ENCODE measurements at places on chromosomes 4 and X. TPM values are rescaled to one million over a fixed set of nuclear protein-coding genes. Genes with fewer than 3 reads are reported as not detected.

The SLC7A11 gene
- total RNA-seq: 23.9 TPM

The FABP2 gene
- total RNA-seq: not detected

The COL4A6 gene
- 0.33 TPM for total RNA-seq

The LAMP2 gene
- 219 TPM for total RNA-seq

The C1QTNF7 gene
- 0.35 TPM for total RNA-seq

The LNX1 gene
- 56.9 TPM for total RNA-seq

The WDR17 gene
- 79.5 TPM for total RNA-seq

The MSMO1 gene
- total RNA-seq: 77.6 TPM

The GAGE12E gene
- total RNA-seq: not detected

The EMCN gene
- 4.2 TPM for total RNA-seq

The DGKK gene
- 0.07 TPM for total RNA-seq

The FHIP1A gene
- 7.7 TPM for total RNA-seq

The TBX22 gene
- total RNA-seq: not detected

The NXF2 gene
- total RNA-seq: not detected

The NOX1 gene
- not detected for total RNA-seq

The EDA2R gene
- 1.5 TPM for total RNA-seq

The CORIN gene
- total RNA-seq: 0.77 TPM

The PITX2 gene
- not detected for total RNA-seq

The ERVMER34-1 gene
- total RNA-seq: 1.4 TPM

The KLF8 gene
- total RNA-seq: 11.4 TPM

The MTTP gene
- total RNA-seq: 1.4 TPM

The MAGEA11 gene
- not detected for total RNA-seq

The TLR10 gene
- 3.6 TPM for total RNA-seq

The GYG2 gene
- total RNA-seq: 6.9 TPM

The RNF175 gene
- total RNA-seq: 24.0 TPM

The PCGF3 gene
- 49.9 TPM for total RNA-seq

The TLR8 gene
- total RNA-seq: 2.1 TPM

The ATP1B4 gene
- not detected for total RNA-seq

The IQCM gene
- not detected for total RNA-seq

The GALNTL6 gene
- 17.9 TPM for total RNA-seq

The L1CAM gene
- 236 TPM for total RNA-seq

The GPR119 gene
- total RNA-seq: not detected

Data from dorsolateral prefrontal cortex (tissue), 122 donors.